Activated CD8-positive, alpha-beta memory T cell treated with anti-CD3 and anti-CD28 coated beads for 1 hour (primary cell): ENCODE measurements at places on chromosomes 5 and 9.

GRCh38 chr5:87560528-87560927 lies 147.8 kb upstream of the CCNH start:
- DNase-seq, result no peak

DNA sequence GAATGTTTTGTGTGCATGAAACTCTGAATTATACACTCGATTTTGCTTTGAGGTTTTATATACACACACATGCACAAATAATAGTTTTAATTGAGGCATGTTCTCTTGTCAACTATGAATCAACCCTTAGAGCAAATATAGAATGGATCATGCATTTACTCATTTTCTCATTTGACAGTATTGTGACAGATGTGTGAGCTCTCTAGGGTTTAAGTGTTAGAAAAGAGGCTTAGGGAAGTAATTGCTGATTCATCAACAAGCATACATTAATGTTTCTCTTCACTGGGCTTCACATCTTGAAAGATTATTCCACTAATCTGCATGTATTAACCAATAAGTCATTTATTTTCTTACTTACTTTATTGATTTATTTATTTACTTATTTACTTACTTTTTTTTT lies 1356.8 kb upstream of the ACO1 start:
- no peak for DNase-seq

GRCh38 chr5:134547999-134548658 lies 22.7 kb downstream of the JADE2 start:
- DNase-seq, result no peak

GRCh38 chr5:172683645-172684471 lies 42.8 kb downstream of the NEURL1B start:
- peak; percentile 61 for DNase-seq

DNA sequence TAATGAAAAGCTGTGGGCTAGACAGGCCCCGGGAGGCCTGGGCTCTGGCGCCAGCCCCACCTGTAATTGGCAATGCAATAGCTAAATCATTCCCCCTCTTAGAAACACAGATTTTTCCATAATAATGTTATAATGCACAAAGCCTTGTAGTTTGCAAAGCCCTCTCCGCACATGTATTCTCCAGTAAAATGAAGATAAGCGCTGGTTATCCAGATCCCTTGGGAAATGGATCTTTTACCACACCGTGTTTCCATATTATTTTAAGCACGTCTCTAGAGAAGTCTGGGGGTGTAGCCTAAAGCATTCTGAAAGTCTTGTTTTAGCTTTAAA lies 1.1 kb upstream of the APBA1 start:
- DNase-seq, result no peak

DNA sequence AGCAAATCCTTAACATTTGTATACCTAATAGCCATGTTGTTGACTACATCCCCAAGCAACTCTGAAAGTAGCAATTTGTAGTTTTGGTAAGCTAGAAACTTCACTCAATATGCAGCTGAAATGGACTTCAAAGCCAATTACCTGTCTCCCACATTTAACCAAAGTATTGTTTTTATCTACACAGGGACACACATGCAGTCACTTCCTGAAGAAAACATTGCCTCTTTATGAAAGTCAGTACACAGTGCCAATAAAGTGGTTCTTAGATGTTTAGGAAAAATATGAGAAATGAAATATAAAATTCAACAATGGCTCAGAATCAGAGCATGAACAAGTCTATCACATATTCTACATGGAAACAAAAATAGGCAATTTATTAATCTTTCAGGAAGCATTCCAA lies 49.2 kb downstream of the OXCT1 start:
- no peak for DNase-seq

DNA sequence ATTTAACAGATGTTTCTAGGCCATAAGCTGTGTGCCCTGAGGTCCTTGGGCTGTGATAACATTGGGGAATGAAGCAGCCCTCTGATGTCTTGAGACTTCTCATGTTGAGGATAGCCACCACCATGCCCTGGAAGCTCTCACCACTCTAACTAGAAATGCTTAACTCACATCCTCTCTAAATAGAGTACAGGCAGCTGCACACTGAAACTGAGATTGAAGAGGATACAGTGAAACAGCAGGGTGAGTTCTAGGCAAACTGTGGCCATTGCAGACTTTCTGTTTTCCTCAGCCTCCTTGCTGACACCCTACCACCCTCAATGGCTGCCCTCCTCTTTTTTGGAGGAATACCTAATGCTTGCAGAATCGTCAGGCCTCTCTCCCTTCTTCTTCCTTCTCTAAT lies 22.4 kb downstream of the UTP15 start:
- DNase-seq, result no peak

GRCh38 chr5:156466871-156467270 lies 139.9 kb downstream of the SGCD start:
- no peak for DNase-seq

- DNase-seq, result no peak
Observed at GRCh38 chr9:14881006-14881405, 29.2 kb downstream of the FREM1 start.

DNA sequence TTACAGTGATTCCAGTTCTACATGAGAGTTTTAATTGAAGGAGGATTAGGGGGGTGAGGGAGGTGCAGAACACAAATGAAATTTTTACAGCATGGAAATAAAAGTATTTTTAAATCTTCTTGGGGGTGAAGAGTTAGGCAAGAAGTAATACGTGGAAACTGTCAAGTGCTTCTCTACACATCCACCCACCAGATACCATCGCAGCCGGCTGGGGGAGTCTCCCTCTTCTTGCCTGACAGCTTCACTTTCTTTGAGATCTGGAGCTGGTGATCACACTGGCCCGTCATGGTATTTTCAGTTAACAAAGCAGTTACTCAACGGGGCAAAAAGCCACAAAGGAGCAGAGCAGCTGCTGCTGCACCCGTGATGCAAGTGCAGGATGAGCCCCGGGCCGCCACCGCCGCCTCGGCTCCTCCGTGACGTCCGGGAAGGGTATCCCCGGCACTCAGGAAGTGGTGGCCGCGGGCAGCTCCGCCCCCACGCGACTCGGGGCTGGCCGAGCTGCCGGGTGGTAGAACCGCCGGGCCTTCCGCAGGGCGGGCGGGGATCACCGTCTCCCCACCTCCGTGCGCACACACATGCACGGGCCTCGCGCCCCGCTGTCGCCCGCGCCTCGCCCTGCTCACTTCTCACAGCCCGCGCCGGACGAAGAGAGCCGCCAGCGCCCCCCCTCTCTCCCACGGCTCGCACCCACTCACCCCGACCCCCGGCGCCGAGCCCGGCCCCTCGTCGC lies 2.4 kb upstream of the NR4A3 start:
- peak; percentile 92 for DNase-seq

DNA sequence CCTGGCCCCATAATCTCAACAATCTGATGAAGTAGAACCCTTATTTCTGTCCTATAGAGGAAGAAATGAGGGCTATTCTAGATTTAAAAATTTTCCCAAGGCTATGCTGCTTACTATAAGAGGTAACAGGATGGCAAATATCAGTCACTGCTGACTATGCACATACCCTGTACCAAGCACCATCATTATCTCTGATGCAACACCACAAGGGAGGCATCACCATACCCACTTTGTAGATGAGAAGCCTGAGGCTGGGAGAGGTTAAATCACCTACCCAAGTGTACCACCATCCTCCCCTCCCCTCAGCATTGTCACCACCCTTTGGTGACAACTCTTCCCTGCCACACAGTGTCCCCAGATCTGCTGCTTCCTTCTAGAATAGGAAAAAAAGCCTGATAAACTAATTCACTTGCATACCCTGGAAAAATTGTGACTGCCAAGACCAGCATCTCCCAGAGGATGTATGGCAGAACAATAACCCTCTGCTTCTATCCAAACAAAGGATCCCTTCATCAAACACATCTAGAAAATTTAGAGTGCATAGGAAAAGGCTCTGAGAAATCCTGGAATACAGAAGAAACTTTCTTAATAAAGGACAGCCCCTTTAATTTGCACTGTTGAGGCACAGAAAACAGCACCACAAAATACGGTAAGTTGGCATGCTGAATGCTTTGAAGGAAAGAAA lies 48.3 kb downstream of the PRRC1 start:
- no peak for DNase-seq

DNA sequence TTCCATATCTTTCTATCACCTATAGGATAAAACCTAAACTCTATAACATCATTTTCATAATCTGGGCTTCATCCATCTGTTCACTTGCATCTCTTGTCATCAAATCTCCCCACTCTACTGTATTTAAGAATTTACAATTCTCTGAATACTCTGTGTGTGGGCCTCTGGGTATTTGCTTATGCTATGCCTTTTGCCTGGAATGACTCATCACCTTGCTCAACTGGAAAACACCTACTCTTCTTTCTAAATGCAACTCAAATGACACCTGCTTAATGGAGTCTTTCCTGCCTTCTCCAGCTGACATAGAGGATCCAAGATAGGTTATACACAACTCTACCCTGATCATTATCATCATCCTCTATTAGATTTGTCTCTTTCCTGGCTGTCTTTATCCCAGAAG lies 421.7 kb downstream of the SPATA31D1 start:
- no peak for DNase-seq
